Esophagus muscularis mucosa (tissue), 4 donors: ENCODE measurements at places on chromosomes 2 and 18. TPM values are rescaled to one million over a fixed set of nuclear protein-coding genes. Genes with fewer than 3 reads are reported as not detected.

ANKRD30B gene
- not detected for total RNA-seq

CFC1B gene
- not detected for total RNA-seq

MYCN gene
- total RNA-seq, result 0.97 TPM

ASXL3 gene
- total RNA-seq, result 2.1 TPM

PROM2 gene
- 3.2 TPM for total RNA-seq

CRYGD gene
- not detected for total RNA-seq

PAIP2B gene
- total RNA-seq, result 16.9 TPM

SPATA3 gene
- not detected for total RNA-seq

C18orf54 gene
- 0.84 TPM for total RNA-seq

AMER3 gene
- total RNA-seq, result not detected

TNFAIP6 gene
- total RNA-seq, result 13.3 TPM

TLX2 gene
- total RNA-seq, result 0.84 TPM

CFLAR gene
- total RNA-seq, result 169 TPM

MAP4K3 gene
- total RNA-seq, result 72.5 TPM

GCA gene
- total RNA-seq, result 5.4 TPM

FTCDNL1 gene
- 1.6 TPM for total RNA-seq

ARPC2 gene
- 272 TPM for total RNA-seq

PSME4 gene
- total RNA-seq, result 48.8 TPM

FBXO41 gene
- total RNA-seq, result 6.0 TPM

ZNF396 gene
- total RNA-seq, result 1.4 TPM

HOXD10 gene
- 0.50 TPM for total RNA-seq

SRD5A2 gene
- not detected for total RNA-seq

BCL11A gene
- total RNA-seq, result 11.3 TPM

SMARCAL1 gene
- 6.3 TPM for total RNA-seq

SP140 gene
- not detected for total RNA-seq

TMEFF2 gene
- 1.7 TPM for total RNA-seq

ACADL gene
- 1.8 TPM for total RNA-seq

GLI2 gene
- 7.1 TPM for total RNA-seq

CTAGE1 gene
- not detected for total RNA-seq

DSEL gene
- 10.0 TPM for total RNA-seq

SESTD1 gene
- 48.9 TPM for total RNA-seq

ZSWIM2 gene
- total RNA-seq, result not detected

REG1B gene
- not detected for total RNA-seq

CDH19 gene
- 36.0 TPM for total RNA-seq

STK11IP gene
- 8.9 TPM for total RNA-seq

MERTK gene
- 20.7 TPM for total RNA-seq

RAB27B gene
- total RNA-seq, result 0.34 TPM

CD226 gene
- 0.17 TPM for total RNA-seq

LPIN1 gene
- 77.0 TPM for total RNA-seq

SERPINB11 gene
- not detected for total RNA-seq

CYP27C1 gene
- not detected for total RNA-seq

BMP10 gene
- total RNA-seq, result not detected

ARL5A gene
- total RNA-seq, result 62.7 TPM

TMEM178A gene
- 4.9 TPM for total RNA-seq

C2orf78 gene
- not detected for total RNA-seq

CYTIP gene
- total RNA-seq, result 2.6 TPM

UGT1A5 gene
- not detected for total RNA-seq

UGT1A6 gene
- total RNA-seq, result not detected

REG3G gene
- total RNA-seq, result not detected

CDH2 gene
- total RNA-seq, result 13.3 TPM

CMPK2 gene
- total RNA-seq, result 3.3 TPM

EMILIN2 gene
- total RNA-seq, result 14.2 TPM

RAB3GAP1 gene
- 66.9 TPM for total RNA-seq

TRMT61B gene
- 10.6 TPM for total RNA-seq

FBLN7 gene
- total RNA-seq, result 1.7 TPM

PLCL1 gene
- total RNA-seq, result 79.3 TPM
